ENCODE measurements at places on chromosomes 16 and 17. TPM values are rescaled to one million over a fixed set of nuclear protein-coding genes. Genes with fewer than 3 reads are reported as not detected.

The TEX19 gene
- total RNA-seq: not detected

The CIBAR2 gene
- total RNA-seq: not detected

DNA sequence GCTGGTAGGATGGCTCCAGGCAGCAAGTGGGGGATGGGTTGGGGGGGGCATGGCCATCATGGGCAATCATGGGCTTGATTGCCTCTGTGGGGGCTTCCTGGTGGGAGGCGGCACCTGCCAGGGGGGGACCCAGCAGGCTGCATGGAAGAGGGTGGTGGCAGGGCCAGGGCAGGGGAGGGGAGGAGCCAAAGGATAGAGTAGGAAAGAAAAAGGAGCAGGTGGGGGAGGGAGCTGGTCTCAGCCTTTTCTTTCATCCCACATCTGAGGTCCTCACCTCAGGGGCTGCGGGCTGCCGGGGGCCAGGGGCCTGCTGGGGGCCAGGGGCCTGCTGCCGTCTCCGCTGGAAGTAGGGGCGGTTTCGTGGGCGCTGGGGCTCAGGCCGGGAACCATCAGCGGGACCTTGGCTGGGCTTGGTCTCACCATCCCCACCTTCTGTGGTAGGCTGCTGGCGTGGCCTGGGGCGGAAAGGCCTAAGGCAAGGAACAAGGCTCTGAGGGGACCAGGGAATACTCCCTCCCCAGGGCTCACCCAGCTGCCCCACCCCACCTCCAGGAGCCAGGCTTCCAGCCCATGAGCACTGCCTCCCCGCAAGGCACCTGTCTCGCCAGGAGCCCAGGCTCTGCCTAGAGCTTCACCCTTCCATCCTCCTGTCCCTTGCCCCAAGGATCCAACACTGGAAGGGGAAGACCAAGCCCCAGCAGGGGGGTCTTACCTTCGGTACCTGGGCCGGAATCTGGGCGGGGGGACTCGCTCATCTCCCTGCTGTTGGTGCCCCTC, 5.0 kb downstream of the YBX2 start:
- DNase-seq: no peak

DNA sequence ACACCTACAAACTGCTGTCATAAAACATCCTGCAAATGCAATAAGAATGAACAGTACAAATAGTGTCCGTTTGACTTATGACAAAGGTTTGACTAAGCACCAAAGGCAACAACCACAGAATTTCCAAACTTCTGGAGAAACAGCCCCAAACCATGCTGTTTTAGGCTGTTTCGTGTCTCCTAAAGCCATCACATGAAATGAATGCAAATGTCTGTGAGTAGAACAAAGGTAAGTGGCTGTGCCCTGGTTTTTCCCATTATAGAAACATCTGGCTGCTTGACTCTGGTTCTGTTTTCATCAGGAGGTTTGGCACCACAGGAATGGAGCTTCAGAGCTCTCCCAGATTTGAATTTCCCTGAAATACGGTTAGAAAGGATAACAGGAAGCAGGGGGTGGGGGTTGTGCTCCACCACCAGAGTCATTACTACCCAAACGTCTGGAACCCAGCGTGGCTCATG, 4.6 kb upstream of the EMP2 start:
- DNase-seq: no peak

GRCh38 chr16:69003500-69003899, 102.0 kb upstream of the HAS3 start:
- no peak for DNase-seq

- no peak for DNase-seq
These were observed 49.6 kb upstream of the NKD1 start for GRCh38 chr16:50498431-50499155.

Measured in left lobe of liver (tissue), 2 donors.